ENCODE measurements at places on chromosomes 3 and 15.

DNA sequence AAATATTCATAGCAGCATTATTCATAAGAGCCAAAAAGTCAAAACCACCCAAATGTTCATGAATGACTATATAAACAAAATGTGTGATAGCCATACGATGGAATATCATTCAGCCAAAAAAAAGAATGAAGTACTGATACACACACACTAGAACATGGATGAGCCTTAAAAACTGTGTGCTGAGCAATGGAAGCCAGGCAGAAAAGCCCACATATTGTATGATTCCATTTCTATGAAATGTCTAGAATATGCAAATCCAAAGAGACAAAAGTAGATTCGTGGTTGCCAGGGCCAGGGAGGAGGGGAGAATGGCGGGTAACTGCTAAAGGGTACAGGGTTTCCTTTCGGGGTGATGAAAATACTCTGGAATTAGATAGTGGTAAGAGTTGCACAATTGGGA is 37.2 kb upstream of the LINGO1 start:
- no peak for DNase-seq

DNA sequence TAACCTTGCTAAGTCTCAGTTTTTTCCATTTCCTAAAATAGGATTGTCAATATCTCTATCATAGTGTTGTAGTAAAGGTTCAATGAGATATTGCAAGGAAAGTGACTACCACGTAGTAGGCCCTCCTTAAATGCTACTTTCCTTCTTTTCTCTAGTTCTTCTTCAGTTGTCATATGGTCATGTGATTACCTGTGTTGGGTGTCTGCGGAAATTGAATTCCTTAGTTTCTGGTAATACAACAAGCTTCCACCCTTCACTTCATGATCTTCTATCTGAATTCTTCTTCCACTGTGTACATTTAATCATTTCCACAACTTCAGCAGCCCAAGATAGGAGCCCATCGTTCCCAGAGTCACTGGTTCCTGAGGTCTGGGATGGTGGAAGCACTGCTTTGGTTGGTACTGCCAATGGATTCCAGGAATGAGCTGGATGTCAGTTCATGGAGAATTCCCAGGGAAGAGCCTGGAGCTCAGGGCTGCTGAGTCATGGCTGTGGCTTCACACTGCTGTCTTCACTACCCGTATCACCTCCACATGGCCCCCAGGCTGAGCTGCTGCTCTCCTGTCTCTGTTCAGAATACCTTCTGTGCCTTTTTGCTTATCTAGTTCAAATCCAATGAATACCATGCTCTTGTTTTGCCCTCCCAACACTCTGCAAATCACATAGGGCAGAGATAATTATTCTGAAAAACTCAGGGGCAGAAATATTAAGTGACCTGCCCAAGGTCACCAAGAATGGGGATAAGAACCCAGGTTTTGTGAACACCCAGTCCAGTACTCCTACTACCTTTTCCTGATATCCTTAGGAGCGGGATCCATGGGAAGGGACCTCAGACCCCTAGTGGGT is 98.6 kb downstream of the RPL39L start:
- no peak for DNase-seq

- DNase-seq = no peak
Measured at GRCh38 chr3:177338697-177339219, 141.5 kb upstream of the TBL1XR1 start.

- no peak for DNase-seq
Measured at GRCh38 chr3:32240159-32240545, 1.7 kb downstream of the CMTM8 start.

- DNase-seq = no peak
Measured at GRCh38 chr3:185727873-185728272, 97.0 kb downstream of the IGF2BP2 start.

- no peak for DNase-seq
Measured at GRCh38 chr3:20008646-20009045, 3.4 kb downstream of the PP2D1 start.

GRCh38 chr3:8658306-8659212 is 14.0 kb upstream of the SSUH2 start:
- no peak for DNase-seq
